Stimulated activated CD8-positive, alpha-beta memory T cell treated with anti-CD3 and anti-CD28 coated beads, Interleukin-2, amount 100 ng/mL, for 48 hours (primary cell): ENCODE measurements at places on chromosomes 3 and 15.

DNA sequence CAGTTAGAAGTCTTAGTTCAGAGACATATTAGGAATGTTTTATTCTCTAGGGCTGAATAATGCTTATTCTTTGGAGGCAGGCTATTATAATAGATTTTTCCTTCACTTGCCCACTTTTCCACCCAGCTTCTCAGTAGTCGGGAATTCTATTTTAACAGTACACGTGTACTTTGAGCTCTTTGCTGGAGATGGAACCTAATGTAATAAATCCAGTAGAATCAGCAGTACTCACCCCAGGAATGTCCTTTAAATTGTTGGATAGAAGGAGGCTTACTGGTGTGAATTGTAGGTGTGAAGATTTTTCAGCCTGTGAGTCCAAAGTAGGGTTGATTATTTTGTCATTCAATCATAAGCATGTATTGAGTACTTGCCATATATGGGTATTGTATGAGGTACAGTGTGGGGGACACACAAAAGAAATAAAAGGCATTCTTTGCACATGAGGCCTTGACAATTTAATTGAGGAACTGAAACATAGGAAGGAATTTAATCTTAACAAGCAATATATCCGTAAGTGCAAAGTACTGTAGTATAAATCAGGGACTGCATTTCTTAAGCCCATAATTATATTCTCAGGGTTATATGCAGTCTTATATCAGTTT lies 29.5 kb upstream of the MGA start:
- DNase-seq: no peak

GRCh38 chr3:82001276-82001923 lies 240.0 kb upstream of the GBE1 start:
- DNase-seq: no peak

- DNase-seq: no peak
These were observed 68.1 kb upstream of the MAGI1 start for GRCh38 chr3:66106788-66107187.

DNA sequence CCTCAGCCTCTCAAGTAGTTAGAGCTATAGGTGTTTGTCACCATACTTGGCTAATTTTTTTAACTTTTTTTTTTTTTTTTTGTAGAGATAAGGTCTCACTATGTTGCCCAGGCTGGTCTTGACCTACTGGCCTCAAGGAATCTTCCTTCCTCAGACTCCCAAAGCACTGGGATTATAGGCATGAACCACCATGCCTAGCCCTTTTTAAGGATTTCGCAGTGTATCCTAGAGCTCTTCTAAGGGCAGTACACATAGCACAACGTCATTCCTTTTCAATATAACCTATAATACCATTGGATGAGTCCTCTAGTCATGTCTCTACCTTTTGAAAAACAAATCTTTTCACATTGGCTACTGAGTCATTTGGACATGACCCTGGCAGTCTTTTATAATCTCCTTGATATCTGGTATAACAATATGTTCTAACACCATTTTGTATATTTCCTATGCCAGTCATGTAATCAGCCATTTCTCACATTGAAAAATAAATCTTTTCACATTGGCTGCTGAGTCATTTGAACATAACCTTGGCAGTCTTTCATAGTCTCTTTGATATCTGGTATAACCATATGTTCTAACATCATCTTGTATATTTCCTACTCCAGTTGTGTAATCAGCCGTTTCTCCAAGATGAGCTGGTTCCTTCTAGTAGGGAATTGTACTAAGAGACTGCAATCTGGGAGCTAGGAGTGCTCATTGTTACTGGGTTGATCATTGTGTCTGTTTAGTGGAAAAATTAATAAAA lies 944.7 kb downstream of the MCTP2 start:
- DNase-seq: no peak

GRCh38 chr3:12336099-12336498 lies 47.2 kb downstream of the PPARG start:
- DNase-seq: no peak

- no peak for DNase-seq
These were observed 36.7 kb upstream of the ZNF774 start for GRCh38 chr15:90315278-90315982.

DNA sequence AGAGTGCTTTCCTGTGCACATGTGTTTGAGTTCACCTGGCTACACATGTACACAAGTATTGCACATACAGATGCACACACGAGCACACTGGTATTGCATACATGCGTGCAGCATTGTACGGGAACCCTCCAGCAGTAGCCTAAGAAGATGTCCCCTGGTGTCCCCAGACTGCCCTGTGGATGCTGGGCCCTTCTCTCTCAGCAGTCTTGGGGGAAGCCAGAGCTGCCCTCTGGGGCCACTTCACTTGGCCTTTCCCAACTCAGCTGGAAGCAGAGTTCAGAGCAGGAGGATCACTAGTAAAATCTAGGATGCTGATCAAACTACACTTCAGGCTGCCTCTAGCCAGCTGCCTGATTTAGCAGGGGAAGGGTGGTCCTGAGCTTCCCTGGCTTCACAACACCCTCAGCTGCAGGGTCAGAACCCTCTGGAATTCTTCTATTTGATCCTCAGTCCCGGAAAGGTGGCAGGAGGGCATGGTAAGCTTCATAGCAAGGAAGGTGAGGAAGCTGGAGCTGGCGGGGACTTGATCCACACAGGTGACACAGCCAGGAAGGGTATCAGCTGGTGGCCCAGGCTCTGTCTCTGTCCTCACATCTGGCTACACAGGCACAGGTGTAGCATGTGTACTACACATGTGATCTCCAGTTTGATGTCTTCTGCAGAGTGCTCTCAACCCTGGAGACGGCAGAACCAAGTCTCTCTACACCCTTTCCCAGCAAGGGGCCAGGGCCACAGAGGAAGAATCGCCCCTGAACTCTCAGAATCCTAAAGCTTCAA lies 36.5 kb downstream of the KLF15 start:
- DNase-seq: no peak

GRCh38 chr3:97340940-97341339 lies 423.6 kb upstream of the ARL6 start:
- no peak for DNase-seq

DNA sequence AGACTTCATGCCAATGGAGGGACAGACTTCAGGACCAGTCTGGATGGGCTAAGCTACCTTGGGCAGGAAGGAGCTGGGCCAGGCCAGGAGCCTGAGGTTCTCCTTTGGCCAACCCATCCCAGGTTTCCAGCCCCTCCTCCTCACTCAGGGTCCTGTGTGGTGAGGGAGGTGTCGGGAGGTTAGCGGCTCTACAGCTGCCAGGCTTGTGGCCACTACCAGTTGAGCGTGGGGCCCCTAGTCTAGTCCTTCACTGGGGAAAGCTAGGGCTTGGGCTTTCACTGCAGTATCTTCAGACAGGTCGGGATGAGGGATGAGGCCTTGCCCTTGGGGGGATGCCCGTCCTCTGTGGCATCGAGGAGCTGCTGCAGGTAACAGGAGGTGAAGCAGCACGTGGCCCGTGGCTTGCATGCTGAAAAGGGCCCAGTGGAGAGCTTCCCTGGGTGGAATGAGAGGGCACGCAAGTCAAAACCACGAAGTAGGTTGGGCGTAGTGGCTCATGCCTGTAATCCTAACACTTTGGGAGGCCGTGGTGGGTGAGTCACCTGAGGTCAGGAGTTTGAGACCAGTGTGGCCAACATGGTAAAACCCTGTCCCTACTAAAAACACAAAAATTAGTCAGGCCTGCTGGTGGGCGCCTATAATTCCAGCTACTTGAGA lies 8.5 kb upstream of the FANCD2 start:
- peak; percentile 56 for DNase-seq

DNA sequence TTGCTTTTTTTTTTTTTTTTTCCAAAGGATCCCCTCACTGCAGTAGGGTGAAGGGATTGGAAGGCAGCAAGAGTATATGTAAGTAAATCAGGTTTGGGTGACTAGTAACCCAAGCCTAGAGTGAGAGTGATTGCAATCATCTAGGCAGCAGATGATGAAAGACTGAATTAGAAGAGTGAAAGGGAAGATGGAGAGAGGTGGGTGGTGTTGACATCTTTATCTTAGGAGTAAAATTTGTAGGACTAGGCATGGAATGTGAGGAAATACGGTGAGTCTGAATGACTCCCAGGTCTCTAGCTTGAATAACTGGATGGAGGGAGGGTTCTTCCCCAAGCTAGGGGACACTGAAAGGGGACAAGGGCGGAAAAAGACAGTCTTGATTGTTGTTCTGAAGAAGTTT lies 63.4 kb downstream of the TPRG1 start:
- no peak for DNase-seq

GRCh38 chr3:169660709-169661360 lies 2.7 kb downstream of the MECOM start:
- no peak for DNase-seq

DNA sequence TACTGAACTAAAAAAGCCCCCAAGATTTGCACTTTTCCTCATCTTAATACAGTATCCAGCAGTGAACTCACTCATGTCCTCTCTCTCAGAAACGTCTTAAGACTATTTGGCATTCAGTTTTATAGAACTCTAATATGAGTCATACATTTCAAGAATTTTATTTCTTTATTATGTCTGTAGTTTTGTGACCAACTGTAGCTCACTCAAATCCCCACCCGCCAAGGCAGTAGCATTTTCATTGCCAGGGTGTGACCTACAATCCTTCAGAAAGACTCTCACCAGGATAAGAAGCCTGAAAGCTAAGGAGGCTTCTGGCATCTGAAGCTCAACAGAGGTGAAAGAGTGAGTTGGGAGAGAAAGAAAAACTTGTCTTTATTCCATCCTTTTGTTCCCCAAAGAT lies 537.1 kb downstream of the RSL24D1 start:
- no peak for DNase-seq

- DNase-seq: no peak
These were observed 71.7 kb upstream of the SNRK start for GRCh38 chr3:43214616-43215015.

- DNase-seq: no peak
These were observed 91.2 kb downstream of the EOMES start for GRCh38 chr3:27630885-27631284.

- no peak for DNase-seq
These were observed 36.0 kb downstream of the BDH1 start for GRCh38 chr3:197519801-197520211.

GRCh38 chr3:114406922-114407321 lies 113.1 kb downstream of the TIGIT start:
- no peak for DNase-seq

- no peak for DNase-seq
These were observed 105.0 kb upstream of the ICE2 start for GRCh38 chr15:60583946-60584345.

- DNase-seq: no peak
These were observed 315.7 kb upstream of the GADL1 start for GRCh38 chr3:31210068-31210645.

DNA sequence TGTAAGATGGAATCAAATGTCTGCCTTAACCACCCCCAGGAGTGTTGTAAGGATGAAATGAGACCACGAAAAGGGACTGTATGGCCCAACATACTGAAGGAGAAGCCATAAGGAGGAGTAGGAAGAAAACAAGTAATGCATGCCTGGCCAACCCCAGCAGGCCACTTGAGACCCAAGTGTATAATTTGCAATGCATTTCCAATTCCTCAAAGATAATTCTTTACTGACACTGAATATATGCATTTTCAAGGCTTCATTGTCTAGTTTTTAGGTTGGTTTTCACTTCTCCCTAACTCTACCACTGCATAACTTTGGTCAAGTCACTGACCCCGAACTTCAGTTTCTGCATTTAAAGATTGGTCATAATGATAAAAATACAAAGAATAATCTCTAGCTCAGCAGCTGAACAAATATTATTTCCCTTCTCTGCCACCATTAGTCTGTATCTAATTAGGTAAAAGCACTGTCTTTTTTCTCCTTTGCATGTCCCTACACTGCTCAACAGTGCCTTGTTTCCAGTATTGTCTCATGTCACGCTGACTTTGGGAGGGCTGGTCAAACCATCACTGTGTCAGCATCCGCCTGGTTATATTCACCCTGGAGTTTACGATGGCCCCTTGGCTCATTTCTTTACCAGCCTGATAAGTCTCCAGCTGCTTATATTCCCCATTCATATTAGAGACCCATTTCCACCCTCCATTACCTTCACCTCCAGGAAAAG lies 378.6 kb downstream of the NTRK3 start:
- DNase-seq: no peak

GRCh38 chr3:157414861-157415260 lies 21.8 kb upstream of the PTX3 start:
- no peak for DNase-seq

DNA sequence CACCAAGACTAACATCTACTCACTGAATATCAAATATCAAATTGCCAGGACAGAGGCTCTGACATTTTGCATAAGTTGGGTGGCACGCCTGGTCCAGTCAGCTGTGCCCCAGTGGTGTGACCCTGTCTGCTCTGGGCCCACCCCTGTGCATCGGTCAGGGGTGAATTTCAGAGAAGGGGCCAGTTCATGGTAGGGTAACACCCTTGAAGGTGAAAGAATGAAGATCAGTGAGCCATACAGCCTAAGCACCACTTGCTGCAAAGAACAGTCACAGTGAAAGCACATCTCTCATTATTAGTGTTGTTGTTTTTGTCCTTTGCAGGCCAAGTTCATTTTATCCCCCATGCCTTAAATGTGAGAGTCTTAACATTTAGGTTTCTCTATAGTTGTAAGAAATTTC lies 86.8 kb downstream of the MYRIP start:
- no peak for DNase-seq

- no peak for DNase-seq
These were observed 1.0 kb upstream of the RAB8B start for GRCh38 chr15:63188247-63188925.

DNA sequence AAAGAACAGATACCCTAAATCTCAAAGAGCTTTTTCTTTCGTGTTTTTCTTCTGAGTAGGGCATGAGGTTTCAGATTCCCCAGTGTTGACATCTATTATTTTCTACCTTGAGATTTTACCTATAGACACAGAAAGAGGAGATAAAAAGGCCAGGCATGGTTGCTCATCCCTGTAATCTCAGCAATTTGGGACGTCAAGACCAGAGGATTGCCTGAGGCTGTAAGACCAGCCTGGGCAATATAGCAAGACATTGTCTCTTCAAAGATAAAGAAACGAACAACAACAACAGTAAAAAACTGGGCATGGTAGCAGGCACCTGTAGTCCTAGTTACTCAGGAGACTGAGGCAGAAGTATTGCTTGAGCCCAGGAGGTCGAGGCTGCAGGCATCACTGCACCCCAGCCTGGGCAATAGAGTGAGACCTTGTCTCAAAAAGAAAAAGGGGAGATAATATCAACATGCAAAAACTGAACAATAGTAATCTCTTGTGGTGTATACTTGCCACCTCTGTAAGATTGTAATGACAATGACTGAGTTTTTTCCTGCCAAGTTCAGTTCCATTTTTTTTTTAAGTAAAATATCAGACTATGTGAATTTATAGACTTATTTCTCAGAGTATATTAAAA lies 71.3 kb downstream of the MBNL1 start:
- DNase-seq: no peak

GRCh38 chr3:83670416-83670815 lies 1288.4 kb upstream of the CADM2 start:
- no peak for DNase-seq
